ENCODE measurements at places on chromosomes 2 and 18. TPM values are rescaled to one million over a fixed set of nuclear protein-coding genes. Genes with fewer than 3 reads are reported as not detected.

The SLC1A4 gene
- total RNA-seq, result 19.5 TPM

The RAB6C gene
- total RNA-seq, result not detected

The FAM124B gene
- total RNA-seq, result not detected

The UGT1A10 gene
- total RNA-seq, result not detected

The ERFE gene
- 34.5 TPM for total RNA-seq

The MAP3K19 gene
- not detected for total RNA-seq

The AKAIN1 gene
- not detected for total RNA-seq

The FHOD3 gene
- 28.7 TPM for total RNA-seq

The FN1 gene
- 15,712 TPM for total RNA-seq

The GRB14 gene
- total RNA-seq, result 51.3 TPM

The KLHL41 gene
- under 0.01 TPM for total RNA-seq

The PJVK gene
- total RNA-seq, result 0.16 TPM

The C2orf80 gene
- total RNA-seq, result not detected

The AP1S3 gene
- total RNA-seq, result 26.5 TPM

The ALPG gene
- total RNA-seq, result not detected

The ACTR3 gene
- total RNA-seq, result 171 TPM

The KCNJ3 gene
- 0.13 TPM for total RNA-seq

The SKOR2 gene
- not detected for total RNA-seq

The PLGLB2 gene
- total RNA-seq, result not detected

The DSG1 gene
- not detected for total RNA-seq

The MYO7B gene
- 0.65 TPM for total RNA-seq

The IL18RAP gene
- not detected for total RNA-seq

The TMEM169 gene
- 7.0 TPM for total RNA-seq

The LIPG gene
- total RNA-seq, result 54.6 TPM

The EML6 gene
- total RNA-seq, result 0.16 TPM

The ENOSF1 gene
- total RNA-seq, result 27.3 TPM

The BCL2 gene
- 2.3 TPM for total RNA-seq

The AQP12A gene
- total RNA-seq, result not detected

The MYOM1 gene
- total RNA-seq, result 0.13 TPM

The ACADL gene
- total RNA-seq, result 0.51 TPM

The AOX1 gene
- 1.5 TPM for total RNA-seq

Data from mesangial cell (primary cell).